ENCODE measurements at places on chromosomes 2 and 18. TPM values are rescaled to one million over a fixed set of nuclear protein-coding genes. Genes with fewer than 3 reads are reported as not detected.

The SERPINB3 gene
- total RNA-seq: not detected

The UCN gene
- total RNA-seq: 1.8 TPM

The SKA1 gene
- total RNA-seq: 1.5 TPM

The GDF7 gene
- total RNA-seq: not detected

The CYP26B1 gene
- under 0.01 TPM for total RNA-seq

The CACNB4 gene
- total RNA-seq: 1.2 TPM

The LONRF2 gene
- under 0.01 TPM for total RNA-seq

The CBLN2 gene
- total RNA-seq: not detected

The SEPTIN10 gene
- 79.4 TPM for total RNA-seq

The TMEM131 gene
- 36.4 TPM for total RNA-seq

The ANKRD30B gene
- 0.50 TPM for total RNA-seq

The TXNDC2 gene
- under 0.01 TPM for total RNA-seq

The HMSD gene
- 0.15 TPM for total RNA-seq

The PSTPIP2 gene
- 11.5 TPM for total RNA-seq

The RFX8 gene
- total RNA-seq: 36.7 TPM

The MC5R gene
- total RNA-seq: not detected

The RAB6C gene
- total RNA-seq: not detected

The MAP3K19 gene
- total RNA-seq: not detected

The COL3A1 gene
- 3,379 TPM for total RNA-seq
